Suppressor macrophage treated with lipopolysaccharide for 1 hour (primary cell): ENCODE measurements at places on chromosomes 6 and 20.

- no peak for DNase-seq
These were observed 2.3 kb downstream of the SNX9 start for GRCh38 chr6:157825243-157825904.

GRCh38 chr20:59084041-59084850, 41.7 kb upstream of the PRELID3B start:
- no peak for DNase-seq

GRCh38 chr20:23235173-23236027, 115.2 kb upstream of the NXT1 start:
- DNase-seq, result peak; percentile 83

GRCh38 chr20:848193-848592, 14.7 kb downstream of the FAM110A start:
- no peak for DNase-seq

GRCh38 chr6:5094327-5094726, 9.2 kb downstream of the PPP1R3G start:
- no peak for DNase-seq

- no peak for DNase-seq
These were observed 178.1 kb upstream of the PDE10A start for GRCh38 chr6:165841153-165841558.

DNA sequence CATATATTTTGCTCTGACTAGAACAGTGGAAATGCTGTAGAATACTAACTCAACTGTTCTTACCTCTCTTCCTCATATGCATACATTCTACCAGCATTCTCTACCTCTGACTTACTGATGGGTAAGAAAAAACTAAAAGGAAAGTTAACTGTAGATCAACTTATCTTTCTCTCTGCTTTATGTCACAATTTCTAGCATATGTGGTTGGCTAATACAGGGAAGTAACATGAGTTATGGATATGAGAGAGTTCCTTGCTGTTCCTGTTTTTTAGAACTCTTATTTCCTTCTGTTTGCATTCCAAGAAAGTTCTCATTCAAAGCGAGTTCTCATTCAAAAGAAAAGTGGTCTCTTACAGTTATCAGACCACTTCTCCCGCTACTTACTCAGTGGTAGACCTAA, 226.8 kb upstream of the SGK1 start:
- peak; percentile 81 for DNase-seq

DNA sequence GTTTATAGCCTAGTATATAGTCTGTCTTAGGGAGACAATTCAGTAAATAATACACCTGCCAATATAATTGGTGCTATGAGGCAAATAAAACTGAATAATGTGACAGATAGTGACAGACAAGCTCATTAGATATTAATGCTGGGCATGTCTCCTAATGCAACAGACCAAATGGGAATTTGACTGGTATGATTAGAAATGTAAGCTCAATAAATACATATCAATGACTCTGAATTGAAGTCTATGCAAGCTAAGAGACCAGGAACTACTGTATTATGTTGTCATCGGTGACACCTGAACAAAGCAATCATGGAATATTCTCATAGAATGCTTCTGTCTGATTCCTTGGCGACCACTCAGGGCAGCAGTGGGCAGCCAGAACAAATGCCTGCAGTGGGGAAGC, 2.5 kb upstream of the SNX3 start:
- DNase-seq, result no peak

- no peak for DNase-seq
These were observed 16.8 kb downstream of the IL17F start for GRCh38 chr6:52227495-52227894.

- DNase-seq, result no peak
These were observed 19.8 kb upstream of the VSTM2L start for GRCh38 chr20:37882961-37883712.

GRCh38 chr20:13874394-13875157, 89.7 kb downstream of the NDUFAF5 start:
- no peak for DNase-seq

DNA sequence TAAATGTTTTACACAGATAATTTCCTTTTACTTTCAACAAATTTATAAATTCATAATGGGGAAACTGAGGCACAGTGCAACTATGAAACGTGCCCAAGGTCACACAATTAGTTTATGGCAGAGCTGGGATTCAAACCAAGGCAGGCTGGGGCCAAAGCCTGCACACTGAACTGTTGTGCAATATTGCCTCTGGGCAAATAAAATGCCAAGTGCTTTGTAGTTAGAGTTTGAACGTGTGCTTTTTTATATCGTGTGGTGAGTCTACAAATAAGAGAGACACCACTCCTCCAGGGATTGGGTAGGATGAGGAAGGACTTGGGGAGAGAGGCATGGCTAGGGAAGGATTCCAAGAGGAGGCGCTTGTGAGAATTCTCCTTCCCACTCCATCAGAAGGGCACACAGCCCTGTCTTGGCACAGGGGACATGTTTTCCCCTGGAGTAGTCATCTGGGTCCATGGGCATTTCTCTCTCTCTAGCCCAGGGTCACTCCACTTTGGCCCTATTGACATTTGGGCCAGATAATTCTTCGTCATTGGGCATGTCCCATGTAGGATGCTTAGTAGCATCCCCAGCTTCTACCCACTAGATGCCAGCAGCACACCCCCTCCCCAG, 2.8 kb upstream of the CDH22 start:
- DNase-seq, result no peak

DNA sequence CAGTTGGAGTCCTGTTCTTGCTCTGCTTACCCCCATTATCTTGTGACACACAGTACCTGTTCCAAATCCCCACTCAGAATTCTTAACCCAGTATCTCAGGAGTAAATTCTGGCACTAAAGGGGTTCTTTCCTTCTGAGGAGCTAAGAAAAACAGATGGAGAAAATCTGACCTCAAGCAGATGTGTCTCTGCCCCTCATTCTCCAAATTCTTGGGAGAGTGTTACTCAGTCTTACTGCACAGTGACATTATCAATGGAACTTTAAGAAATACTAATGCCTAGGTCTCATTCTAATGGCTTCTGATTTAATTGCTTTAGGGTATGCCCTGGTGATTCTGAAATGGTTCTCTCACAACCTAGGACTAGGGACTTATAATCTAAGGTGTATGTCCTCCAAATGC, 40.6 kb upstream of the PTPRK start:
- DNase-seq, result no peak

DNA sequence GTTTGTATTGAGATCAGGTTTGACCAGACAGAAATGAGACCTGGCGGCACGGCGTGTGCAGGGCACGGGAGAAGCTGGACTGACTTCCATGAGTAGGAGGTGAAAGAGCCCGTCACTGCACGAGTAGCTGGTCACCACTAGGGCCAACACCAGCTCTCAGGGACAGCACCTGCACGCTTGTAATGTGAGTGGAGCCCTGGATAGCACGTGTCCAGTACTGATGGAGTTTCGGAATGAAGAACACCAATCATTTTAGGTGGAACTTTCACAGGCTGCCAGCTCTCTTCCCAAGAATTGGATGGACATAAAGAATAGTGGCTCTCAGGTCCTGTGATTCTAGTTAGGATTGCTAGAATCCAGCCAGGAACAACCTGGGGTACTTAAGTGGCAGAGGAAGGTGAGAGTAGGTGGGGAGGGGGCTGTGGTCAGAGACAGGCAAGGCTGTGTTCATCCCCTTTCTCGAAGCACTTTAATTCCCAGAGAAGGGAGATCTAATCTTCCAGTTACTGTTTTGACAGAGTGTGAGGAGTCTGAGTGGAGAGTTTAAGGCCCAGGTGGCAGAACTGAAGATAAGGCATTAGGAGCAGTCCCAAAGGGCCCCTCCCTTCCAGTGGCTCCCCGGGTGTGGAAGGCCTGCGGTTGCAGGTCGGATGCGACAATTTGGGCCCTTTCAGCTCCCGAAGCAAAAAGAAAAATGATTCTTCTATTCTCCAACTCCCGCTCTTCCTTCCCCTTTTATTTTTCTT, 314.8 kb downstream of the QKI start:
- DNase-seq, result no peak

GRCh38 chr20:1391640-1392442, 1.0 kb downstream of the FKBP1A start:
- peak; percentile 73 for DNase-seq

GRCh38 chr6:53741034-53741823, 53.6 kb upstream of the LRRC1 start:
- peak; percentile 74 for DNase-seq

DNA sequence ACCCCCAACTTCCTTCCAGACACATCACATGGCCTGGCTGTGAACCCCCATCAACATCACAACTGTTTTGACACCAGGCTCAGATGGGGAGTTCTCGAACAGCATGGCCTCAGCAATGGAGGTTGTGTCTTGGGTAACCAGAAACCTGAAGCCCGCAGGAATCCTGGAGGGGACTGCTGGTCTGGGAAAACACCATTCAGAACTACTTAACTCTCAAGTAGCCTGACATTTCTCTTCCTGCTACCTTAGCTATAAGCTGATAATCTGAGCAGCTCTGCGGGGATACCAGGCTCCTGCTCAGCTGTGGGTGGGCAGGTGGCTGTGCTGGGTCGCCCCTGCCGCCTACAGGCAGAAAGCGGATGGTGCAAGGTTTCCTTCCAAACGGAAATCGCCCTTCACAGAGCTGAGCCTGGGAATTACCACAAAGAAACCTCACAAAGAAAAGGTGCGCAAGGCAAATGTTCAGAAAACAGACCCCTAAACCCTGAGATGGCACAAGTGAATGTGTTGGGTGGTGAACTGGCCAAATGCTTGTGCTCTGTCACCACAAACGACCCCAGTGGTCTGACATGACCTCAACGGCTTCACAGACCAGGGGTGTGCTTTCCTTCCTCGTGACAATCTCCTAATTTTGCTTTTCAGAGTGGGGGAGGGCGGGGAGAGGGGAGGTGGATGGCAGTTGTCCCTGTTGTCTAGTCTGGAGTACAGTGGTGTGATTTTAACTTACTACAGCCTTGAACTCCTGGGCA, 29.5 kb downstream of the SNX5 start:
- DNase-seq, result peak; percentile 77

DNA sequence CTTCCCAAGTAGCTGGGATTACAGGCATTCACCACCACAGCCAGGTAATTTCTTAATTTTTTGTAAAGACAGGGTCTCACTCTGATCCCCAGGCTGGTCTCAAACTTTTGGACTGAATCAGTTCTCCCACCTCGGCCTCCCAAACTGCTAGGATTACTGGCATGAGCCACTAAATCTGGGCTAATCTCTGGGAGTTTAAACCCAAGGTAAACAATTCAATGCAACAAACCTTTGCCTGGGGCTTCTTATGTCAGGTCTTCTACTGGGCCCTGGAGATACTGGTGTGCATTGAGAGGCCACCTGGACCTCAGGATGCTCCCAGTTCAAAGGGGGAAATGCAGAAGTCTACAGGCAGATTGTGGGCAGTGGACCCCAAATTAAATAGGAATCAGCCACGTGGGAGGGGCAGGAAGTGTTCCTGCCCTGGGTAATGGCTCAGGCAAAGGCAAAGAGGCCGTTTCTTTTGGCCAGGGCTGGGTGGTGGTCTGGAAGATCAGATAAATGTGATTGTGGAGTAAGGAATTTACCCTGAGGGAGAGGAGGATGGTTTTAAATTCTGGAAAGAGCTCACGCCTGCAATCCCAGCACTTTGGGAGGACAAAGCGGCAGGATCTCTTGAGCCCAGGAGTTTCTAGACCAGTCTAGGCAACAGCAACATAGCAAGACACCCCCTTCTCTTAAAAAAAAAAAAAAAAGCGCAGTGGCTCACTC, 1.3 kb upstream of the MYBL2 start:
- no peak for DNase-seq

DNA sequence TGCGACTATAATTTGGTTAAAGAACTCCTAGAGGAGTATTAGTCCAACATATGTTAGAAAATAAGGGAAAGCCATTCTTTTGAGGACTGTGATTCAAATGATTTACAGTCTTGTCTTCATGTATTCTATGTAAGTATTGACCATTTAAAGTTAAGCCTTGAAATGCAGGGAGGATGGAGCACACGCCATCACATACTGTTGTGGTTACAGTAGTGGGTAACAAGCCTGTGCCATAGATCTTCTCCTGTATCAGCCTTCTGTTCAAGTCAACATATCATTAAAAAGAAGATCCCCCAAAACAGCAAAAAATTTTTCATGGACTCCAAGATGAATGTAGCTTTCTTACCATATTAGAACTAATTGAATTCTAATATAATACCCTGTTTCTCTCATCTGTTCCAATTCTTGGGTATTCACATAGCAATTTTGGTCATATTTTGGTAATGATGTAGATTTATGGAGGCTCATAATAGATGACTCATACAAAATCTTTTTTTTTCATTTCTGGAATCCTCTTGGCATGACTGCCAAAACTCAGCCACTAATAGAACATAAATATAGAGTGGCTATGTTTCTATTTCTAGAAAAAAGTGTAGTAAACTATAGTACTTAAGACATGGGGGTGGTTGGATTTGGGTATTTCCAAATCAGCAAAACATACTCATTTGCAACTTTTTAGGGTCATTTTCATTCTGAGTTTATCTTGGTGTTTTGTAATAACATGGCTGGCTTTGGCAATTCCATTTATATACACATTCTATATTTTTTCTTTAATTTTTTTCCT, 413.5 kb downstream of the BCKDHB start:
- no peak for DNase-seq

DNA sequence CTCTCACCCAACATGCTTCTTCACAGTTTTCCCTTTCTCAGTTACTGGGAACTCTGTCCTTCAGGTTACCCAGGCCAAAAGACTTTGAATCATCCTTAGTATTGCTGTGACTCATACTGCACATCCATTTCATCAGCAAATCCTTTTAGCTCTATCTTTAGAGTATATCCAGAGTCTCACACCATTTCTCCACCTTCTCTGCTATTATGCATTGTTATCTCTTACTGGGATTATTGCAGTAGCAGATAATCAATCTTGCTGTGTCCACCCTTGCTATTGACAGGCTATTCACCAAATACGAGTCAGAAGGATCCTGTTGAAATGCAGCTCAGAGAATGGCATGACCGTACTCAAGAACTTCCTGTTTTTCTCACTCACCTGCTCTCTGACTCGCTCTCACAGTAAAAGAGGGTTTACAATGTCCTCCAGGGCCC, 57.3 kb downstream of the BCKDHB start:
- DNase-seq, result peak; percentile 58

DNA sequence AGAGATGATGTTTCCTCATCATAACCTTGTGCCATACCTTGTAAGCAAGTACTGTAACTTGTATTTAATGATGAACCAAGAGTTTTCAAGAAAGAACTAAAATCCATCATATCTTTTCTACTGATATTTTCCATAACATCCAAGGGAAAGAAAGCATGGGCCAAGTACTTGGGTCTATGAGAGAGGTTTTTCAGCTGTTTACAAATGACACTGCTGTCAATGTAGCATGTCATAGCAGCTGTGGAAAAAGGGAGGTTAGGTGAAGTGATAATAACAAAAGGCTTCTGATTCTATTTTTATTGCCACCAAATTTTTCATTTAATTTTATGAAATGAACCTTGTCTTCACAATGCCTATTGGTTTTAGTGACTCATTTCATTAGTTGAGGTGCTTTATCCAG, 482.3 kb downstream of the LMBRD1 start:
- no peak for DNase-seq
